ENCODE measurements at places on chromosomes 16 and 17.

DNA sequence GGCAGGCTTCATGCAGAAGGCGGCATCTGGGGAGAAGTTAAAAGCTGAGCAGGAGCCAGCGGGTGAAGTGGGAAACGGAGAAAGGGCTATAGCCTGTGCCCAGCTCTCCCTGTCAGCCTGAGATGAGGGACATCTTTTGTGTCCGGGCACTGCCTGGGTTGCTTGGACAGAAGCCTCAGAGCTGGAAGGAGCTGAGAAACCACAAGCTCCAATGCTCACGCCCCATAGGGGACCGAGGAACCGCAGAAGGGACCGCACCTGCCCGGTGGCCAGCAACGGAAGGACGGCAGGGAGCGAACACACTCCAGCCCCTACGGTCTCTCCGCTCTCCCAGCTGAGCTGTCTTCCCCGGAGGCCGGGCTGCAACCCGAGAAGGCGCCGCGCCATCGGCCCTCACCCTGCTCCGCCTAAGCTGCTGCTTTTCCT is 175.8 kb downstream of the NPIPB11 start:
- no peak for DNase-seq

DNA sequence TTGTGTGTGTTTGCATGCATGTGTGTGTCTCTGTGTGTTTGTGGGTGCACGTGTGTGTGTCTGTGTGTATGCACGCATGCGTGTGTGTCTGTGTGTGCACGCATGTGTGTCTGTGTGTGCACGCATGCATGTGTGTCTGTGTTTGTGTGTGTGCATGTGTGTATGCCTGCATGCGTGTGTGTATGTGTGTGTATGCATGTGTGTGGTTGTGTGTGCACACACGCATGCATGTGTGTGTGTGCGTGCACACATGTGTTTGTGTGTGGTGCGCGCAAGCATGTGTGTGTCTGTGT is 239.9 kb upstream of the TNRC6C start:
- DNase-seq: no peak

GRCh38 chr17:75895370-75896155 is 1.2 kb downstream of the TRIM65 start:
- DNase-seq: no peak

GRCh38 chr17:63116228-63116627 is 150.2 kb downstream of the TANC2 start:
- no peak for DNase-seq

DNA sequence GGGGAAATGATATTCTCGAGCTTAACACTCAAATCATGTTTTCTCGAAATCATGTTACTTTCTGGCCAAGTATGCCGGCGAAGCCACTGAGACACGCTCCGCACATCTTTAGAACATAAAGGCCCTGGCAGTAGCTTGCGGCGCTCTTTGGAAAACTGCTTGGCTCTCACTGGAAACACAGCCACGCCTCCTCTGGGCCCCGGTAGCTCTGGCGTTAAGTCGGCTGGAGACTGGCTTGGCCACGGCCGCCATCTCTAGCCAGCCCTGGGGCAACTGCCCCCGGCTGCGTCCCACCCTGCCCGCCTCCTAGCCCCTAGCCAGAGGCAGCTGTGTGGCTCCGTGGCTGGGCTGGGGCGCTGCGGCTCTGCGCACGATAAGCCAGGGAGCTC is 9.2 kb upstream of the BAIAP2 start:
- no peak for DNase-seq

GRCh38 chr17:19017804-19018599 is 13.4 kb upstream of the FAM83G start:
- DNase-seq: no peak

DNA sequence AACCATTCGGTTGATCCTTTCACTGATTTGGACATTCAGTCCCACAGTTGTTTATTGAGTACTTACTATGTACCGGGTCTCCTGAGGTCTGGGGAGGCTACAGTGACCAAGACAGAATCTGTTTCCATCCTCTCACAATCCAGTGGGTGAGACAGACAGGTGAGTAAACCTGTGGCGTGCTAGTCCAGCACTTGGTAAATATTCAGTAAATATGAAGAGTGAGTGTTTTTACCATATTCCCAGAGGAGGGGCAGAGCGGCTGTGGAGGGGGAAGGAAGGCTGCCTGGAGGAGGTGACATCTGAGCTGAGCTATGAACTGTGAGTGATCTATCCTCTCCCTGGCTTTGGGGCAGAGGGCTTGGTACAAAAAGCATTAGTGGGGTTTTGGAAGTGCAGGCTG is 31.4 kb downstream of the CCR7 start:
- DNase-seq: no peak

GRCh38 chr17:2853283-2854142 is 57.3 kb downstream of the RAP1GAP2 start:
- DNase-seq: no peak

- peak; percentile 53 for DNase-seq
Observed at GRCh38 chr17:37770631-37771518, 26.0 kb upstream of the HNF1B start.

DNA sequence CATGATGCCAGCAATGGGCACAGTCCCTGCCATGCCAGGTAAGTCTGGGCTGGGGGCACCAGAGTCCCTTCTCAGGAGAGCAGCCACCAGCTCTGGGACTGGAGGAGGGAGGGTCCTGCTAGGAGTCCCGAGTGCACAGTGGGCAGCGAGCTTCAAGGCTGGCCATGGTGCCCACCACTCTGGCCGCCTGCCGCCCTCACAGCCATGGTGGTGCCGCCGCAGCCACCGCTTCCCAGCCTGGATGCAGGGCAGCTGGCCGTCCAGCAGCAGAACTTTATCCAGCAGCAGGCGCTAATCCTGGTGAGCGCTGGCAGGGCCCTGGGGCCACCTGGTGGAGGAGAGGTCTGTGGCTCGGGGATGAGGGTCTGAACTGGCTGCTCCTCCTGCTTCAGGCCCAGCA is 17.9 kb upstream of the SMIM5 start:
- no peak for DNase-seq

DNA sequence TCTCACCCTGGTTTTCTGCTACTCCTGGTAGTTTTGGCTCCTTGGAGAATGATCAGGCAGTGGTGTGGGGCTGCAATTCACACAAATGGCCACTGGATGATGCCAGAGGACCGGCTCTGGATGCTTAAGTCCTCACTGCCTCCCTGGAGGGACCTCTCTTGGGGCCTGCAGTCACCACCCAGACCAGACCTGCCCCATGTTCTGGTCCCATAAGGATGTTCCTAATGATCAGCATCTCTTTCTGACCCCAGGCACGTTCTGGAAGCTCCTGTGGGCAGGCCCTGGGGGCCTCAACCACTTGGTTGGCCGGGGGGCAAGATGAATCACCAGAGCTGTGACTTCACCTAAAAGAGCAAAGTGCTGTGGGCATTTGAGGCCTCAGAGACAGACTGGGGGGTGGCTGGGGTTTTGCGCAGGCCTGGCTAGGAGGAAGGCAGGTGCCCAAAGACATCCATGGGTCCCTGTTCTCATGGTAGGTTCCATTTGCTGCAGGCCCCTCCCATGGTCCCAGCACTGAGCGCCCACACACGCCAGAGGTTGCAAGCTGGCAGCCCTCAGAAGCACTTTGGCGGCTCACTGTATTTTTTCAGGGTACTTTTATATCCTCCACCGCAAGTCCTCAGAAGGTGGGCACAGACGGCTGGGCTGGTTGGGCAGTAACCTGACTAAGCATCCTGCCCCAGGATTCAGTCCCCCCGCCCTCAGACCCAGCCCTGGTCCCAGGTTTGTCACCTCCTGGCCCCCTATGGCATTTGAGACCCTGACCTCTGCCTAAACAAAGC is 53.2 kb downstream of the NT5M start:
- DNase-seq: peak; percentile 70

GRCh38 chr16:31246296-31246695 is 13.5 kb upstream of the ITGAM start:
- no peak for DNase-seq

- DNase-seq: no peak
Observed at GRCh38 chr16:66199189-66199588, 167.3 kb upstream of the CDH5 start.

GRCh38 chr16:81018496-81018895 is 11.5 kb downstream of the CENPN start:
- DNase-seq: no peak

DNA sequence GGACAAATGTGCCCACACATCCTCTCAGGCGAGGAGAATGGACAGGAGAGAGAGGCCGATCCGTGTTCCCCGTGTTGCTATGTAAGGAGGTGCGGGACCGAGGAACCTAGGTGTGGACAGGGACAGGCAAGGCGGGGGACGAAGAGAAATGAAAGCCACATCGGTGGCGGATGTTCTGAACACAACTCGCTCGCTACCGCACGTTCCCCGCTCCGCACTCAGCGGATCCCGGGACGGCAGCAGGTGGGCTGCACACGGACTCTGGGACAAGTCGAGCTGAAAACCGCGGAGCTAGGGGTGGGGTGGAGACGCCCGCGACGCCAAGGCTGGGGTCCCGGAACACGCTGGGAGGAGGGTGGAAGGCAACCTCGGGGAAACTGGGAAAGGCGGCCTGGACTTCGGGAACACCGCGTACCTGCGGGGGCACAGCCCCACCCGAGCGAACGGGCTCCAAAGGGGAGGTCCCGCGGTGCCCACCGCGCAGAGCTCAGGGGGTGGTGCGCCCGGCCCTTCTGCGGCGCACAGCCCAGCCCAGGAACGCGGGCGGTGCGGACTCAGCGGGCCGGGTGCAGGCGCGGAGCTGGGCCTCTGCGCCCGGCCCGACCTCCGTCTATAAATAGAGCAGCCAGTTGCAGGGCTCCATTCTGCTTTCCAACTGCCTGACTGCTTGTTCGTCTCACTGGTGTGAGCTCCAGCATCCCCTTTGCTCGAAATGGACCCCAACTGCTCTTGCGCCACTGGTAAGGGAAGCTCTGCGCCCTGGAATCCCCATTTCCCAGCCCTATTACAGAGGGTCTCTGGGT is at the start of gene MT1E:
Gene MT1E, plus strand, starts transcription at position 642 of the 803 bp plus-strand sequence. Its CDS starts 71 bp downstream, at position 713.
- no peak for DNase-seq

DNA sequence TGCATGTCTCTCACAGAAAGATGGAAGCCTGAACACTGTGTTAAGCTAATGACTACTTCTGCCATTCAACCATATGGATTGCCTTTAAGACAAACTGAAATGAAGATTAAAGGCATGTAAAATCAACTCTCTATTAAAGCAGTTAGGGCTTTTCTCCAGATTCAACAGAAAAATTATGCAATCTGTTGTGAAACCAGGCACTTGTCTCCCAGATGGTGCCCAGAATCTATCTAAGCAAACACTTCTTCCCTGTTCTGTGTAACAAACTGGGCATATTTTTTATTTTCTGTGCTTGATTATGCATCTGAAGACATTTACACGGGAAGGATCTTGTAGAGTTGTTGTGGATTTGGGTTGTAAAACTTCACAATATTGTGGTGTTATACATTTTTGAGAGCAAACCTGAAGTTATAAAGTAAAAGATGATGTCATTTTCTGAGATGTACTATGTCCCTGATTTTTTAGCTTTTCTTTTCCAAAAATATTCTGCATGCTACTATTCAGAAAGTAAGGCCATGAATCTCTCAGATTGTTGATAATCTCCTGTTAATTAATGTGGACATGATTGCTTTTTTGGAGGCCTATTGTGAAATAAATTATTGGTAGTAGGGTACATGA is 1550.3 kb downstream of the CDH8 start:
- no peak for DNase-seq

DNA sequence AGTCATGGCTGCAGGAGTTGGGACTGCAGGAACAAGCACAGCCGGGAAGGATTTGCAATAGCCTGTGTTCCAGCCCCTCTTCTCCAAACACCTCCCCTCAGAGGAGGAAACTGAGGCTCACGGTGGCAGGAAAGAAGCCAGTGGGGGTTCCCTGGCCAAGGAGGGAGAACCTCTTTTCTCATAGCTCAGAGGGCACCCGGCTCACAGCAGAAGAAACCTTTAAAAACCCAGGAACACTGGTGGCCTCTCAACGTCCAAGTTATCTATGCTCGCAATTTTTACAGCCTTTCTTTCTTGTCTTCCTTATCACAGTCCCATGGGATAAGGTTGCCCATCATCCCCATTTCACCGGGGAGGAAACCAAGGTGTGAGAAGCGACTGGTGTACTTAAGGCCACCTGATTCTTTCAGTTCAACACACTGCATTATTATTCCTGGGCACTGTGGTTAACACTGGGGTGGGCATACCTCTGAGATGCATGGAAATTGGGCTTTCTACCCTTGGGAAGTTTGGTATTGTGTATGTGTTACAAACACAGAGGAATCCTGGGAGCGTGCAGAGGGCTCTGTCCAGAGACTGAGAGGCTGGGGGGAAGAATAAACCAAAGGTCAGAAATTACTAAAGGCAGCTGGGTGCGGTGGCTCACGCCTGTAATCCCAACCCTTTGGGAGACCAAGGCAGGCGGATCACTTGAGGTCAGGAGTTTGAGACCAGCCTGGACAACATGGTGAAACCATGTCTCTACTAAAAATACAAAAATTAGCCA is 791 bp upstream of the ZNF629 start:
- DNase-seq: no peak

GRCh38 chr17:80847496-80848230 is 144.0 kb upstream of the CHMP6 start:
- DNase-seq: no peak

DNA sequence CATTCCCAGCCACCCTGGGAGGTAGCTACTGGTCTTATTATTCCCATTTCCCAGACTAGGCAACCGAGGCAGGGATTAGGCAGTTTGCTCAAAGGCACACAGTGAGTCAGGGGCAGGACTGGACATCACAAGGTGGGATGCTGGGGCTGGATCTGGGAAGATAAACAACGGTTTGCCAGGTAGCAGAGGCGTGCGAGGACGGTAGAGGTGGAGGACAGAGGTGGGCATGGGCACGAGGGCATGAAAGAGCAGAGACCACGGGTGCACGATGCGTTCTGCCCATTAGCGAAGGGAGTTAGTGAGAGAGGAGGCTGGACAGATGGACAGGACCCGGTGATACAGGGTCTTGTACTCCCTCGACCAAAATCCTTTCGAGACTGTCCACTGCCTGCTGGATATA is 148.0 kb downstream of the SDK2 start:
- no peak for DNase-seq

- no peak for DNase-seq
Observed at GRCh38 chr17:58270476-58271215, 10.1 kb downstream of the MPO start.

DNA sequence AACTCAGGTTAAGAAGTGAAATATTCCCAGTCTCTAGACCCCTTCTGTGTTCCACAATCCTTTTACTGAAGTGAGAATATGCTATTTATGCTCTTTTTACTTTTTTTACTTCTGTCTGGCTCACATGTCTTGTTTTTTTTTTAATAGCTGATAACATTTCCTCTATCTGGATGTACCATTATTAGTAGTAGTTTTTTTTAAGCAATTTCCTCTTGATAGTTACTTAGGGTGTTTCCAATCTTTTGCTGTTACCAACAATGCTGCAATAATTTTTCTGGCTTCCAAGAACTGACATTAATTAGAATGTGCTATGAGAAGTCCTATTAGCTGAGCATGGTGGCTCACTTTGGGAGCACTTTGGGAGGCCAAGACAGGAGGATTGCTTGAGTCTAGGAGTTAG is 32.0 kb downstream of the KSR1 start:
- DNase-seq: no peak

GRCh38 chr17:81063106-81064093 is 28.4 kb downstream of the BAIAP2 start:
- no peak for DNase-seq

DNA sequence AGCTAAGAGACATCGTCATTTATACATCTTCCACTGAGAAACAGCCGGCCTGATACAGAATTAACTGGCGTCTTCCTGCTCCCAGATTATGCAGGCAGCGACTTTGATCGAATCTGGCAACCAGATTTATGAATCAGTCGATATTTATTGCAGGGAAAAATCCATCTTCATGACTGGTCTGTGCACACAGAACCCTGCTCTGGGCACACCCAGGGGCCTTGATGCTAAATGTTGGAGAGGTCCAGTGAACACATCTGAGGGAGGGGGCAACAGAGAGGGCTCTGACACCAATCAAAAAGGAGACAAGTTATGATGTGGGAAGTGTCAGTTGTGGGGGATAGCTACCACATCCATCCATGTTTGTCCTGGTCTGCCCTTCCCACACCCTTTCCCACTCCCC is 102.9 kb downstream of the TMEM132E start:
- DNase-seq: no peak
